ENCODE measurements at places on chromosomes 6 and 20.

DNA sequence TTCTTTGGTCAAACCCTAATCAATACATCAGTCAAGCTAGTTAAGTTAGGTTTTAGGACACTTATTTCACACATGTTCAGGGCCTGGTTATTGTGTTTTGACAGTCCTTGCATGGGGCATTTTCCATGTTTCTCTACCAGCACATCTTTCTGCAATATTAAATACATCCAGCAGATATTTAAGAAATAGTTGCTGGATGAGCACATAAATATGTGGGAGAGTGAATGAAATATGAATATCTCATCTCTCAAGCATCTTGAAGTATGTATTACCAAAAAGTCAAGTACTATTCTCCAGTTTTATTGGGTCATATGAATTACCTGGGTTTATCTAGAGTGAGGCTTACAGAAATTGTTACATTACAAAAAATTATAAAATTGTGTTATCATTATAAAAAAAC lies 621.9 kb upstream of the GJE1 start:
- no peak for DNase-seq

DNA sequence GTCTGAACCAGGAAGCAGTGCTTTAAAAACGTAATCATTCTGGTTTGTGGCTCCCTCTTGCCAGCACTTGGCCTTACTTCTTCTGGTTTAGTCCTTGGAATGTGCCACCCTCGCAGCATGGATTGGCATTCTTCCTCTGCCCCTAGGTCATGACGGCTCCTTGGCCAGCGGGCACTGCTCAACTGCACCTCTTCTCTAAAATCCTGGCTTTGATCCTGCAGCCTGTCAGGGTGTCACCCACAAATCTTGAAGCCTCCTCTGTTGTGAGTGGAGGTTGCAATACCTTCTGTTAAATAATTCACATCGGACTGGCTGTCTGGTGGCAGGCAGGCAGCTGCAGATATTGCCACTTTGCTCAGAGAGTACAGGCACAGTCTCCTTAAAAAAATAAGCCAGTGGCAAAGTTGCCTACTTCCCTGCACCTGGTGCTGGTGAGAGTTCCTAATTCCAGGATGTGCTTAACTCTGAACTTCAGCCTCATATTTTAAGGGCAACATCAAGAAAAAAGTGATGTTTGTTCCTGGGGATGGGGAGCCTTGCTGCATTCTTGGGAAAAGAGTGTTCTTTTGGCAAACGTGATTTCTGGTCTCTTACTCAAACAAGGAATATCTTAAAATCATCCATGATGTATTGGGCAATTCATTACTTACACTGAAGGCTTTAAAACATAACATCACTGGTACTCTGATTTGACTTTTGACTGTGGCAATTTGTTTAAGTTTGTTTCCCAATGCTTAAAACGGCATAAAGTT lies 179.8 kb downstream of the FOXA2 start:
- no peak for DNase-seq

- DNase-seq: no peak
These were observed 29.2 kb downstream of the AFDN start for GRCh38 chr6:167855825-167856425.

- no peak for DNase-seq
These were observed 1.8 kb upstream of the ABT1 start for GRCh38 chr6:26594730-26595632.

DNA sequence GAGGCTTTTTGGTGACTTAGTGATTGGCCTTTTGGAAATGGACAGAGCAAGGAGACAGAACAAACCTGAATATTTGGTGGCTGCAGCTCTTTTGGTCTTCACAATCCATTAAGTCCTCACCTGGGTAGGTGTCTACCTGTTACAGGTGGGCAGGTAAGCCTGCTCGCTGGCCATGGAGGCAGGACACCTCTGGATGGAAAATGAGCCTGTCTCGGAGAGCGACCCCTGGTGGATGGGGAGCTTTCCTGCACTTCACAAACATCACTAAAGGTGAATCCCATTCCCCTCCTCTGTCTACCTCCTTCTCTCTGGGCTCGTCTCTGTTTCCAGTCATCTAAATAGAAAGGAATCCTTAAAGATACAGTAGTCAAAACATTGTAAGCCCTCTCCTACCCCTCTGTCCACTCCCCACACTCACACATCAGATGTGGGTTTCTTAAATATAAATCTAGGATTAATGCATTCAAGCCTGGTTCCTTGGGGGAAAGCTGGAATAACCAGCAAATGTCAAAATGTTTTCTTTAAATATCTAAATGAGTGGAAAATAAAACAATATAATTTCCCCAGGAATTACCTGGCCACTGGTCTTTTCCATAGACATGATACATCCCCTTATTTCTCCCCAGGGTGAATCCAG lies 304.9 kb downstream of the CDH26 start:
- DNase-seq: peak; percentile 48

GRCh38 chr20:3753098-3753497 lies 14.5 kb downstream of the ADISSP start:
- peak; percentile 46 for DNase-seq

- DNase-seq: no peak
These were observed 183.5 kb downstream of the DST start for GRCh38 chr6:56459030-56459805.

GRCh38 chr6:44016131-44016870 lies 111.0 kb downstream of the MRPL14 start:
- DNase-seq: no peak

DNA sequence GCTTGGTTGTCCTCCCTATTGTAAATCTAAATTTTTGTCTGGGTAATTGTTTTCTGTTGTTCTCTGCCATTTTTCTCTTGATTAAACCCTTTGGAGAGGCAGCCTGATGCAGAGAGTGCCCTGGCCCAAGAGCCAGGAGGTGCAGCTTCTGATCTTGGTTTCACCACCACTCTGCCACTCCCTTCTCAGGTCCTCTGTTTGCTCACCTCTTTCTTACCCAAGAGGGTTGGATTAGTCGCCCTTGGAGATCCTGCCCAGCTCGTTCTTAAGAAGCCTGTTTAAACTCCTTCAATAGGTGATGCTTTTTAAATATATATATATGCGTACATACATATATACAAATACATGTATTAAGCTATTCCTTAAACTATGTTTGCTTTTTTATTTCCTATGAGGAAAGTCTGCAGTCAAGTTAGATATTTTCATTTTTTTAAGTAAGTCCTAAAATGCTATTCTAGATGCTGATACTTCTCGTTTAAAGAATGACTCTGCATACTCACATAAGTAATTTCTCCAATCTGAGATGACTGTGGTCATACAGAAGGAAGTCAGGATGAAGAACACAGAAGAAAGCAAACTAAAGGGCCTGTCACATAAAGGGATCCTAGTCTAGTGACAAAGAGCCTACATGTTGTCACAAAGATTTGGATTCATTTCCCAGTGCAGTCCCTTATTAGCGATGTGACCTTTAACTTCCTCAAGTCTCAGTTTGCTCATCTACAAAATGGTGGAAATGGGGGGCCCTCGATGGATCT lies 19.9 kb downstream of the TPD52L1 start:
- DNase-seq: no peak

DNA sequence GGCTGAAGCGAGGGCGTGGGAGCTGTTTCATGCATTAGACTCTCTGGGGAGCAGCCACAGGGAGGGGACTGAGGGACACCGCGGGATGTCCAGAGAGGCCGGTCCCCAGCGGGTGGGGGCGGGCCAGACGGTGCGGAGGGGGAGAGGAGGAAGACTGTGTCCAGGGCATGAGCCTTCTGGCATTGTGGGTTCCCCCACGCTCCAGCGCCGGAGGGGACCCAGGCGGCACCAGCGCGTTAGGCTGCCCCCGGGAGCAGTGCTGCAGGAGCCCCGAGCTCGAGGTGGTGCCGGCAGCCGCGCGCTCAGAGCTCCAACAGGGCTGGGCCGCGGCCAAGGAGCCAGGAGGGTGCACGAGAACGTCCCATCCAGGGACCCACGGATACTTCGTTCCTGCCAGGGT lies 14.4 kb downstream of the SLC22A3 start:
- DNase-seq: no peak

- DNase-seq: no peak
These were observed 218.6 kb upstream of the PMEPA1 start for GRCh38 chr20:57928181-57928967.

DNA sequence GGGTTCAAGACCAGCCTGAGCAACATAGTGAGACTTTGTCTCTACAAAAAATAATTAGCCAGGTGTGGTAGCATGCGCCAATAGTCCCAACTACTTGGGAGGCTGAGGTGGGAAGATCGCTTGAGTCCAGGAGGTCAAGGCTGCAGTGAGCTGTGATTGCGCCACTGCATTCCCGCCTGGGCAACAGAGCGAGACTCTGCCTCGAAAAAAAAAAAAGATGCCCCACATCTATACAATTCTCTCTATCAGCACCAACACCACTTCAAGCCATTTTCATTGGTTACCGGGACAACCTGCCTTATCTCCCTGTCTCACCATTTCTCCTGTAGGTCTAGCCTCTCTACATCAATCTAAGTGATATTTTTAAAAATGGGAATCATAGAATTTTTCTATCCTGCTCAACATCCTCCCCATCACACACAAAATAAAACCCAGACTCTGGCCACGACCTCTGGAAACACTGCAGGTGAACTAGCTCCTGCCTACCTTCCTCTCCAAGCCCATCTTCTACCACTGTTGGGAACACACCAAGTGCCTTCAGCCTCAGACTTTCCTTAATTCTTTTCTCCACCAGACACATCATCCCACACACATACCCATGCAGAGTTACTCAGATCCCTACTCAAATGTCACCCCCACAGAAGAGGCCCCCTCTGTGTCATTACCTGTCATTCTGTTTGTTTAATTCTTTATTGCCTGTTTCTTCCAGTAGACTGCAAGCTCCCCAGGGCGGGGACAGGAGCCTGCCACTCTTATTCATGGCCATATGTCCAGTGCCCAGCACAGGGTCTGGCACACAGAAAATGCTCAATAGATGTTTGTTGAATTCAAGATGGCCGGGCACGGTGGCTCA lies 9.6 kb upstream of the PLTP start:
- no peak for DNase-seq

DNA sequence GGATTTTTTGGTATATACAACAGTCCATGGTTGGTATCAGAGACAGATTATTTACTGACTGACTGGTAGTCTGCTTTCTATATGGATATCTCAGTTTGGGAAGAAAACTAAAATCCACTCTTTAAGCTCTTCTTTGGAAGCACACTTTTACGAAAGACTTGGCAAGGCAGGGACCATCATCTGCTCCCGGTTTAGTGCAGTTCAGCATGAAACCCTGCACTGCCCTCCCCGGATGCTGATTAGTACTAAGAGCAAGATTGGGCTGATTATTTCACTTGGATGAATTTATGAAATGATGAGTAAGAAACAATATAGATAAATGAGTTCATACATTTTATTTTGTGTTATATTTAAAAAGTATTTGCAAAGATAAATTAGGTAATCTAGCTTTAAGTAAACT lies 56.3 kb downstream of the RGS17 start:
- no peak for DNase-seq

GRCh38 chr20:35772563-35773058 lies 796 bp downstream of the PHF20 start:
- DNase-seq: no peak

DNA sequence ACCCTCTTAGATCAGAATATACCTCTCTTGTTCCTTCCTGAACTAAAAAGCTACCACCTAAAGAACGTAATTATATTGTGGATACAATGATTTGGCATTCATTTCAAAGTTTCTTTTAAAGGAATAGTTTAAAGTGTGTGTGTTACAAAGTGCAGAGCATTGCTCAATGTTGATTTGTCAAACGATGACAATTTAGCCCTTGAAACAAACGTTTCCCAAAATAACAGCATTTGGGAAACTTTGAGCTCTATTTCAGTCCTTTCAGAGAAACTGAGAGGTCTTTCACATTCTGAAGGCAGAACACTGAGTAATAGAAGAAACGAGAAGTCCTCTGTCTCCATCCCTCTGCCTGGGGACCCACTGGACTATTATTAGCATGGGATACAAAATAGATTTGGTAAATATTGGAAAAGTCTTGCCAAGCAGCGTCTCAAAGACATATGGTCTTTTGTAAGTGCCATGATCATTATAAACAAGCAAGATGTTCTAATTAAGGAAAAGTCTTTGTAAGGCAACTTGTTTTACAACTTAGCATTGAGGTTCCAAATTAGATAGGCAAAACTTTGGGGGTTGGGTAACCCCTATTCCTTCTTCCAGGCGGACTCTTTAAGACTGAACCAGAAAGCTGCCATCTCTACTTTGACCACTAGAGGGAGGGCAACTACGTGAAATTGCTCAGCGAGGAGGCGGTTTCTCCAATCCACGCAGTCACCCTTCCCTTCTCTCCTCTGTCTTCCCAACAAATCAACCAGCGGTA lies 208.8 kb downstream of the RNF144B start:
- DNase-seq: no peak

DNA sequence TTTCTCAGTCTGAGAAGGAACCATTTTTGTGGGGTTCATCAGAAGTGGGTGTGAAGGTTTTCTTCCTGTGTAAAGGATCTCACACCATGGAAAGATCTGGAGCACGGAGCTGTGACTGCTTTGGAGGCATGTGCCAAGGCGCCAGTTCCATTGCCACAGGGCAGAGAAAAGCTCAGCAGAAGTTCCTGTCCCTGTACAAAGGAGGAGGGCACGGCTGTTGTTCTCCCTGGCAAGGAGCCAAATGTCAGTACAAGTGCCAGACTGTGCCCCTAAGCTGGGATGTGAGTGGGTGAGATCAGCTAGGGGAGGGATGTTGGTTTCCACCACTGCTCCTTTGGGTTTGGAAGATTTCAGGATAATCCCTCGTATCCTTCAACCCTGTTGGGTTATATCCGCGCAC lies 117.3 kb downstream of the CRYBG1 start:
- DNase-seq: no peak

- peak; percentile 54 for DNase-seq
These were observed 29.0 kb downstream of the MOCS3 start for GRCh38 chr20:50987493-50988210.

DNA sequence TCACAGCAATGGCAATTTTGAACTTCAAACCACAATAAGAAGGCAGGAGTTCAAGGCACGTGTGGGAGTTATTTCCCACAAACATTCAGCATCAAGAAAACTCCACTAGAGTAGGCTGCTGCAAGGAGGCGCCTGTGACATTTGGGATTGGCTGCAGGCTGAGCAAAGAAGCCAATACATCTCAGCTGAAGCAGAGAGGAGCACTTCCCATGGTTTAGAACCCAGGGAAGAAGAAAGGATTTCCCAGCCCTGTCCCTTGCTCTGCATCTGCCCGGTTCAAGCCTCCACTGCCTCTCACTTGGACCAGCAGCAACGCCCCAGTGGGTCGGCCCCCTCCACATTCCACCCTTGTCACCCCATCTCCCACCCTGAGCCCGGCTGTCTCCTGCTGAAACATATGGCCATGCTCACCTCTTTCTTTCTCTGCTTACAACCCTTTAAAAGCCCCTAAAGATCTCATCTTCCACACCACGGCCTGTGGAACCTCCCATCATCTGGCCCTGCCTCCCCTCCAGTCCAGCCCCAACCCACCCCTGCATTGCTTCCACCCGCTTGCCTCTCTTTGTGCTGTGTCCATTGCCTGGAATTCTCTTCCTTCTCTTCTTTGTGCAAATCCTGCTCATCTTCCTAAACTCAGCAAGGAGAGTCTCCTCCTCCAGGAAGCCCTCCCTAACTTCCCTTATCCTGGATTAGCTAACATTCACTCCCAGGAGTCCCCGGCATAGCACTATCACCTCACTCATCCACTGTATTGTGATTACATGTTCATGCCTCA lies 128.3 kb downstream of the ANKRD60 start:
- no peak for DNase-seq

- DNase-seq: no peak
These were observed 45.5 kb downstream of the CNR1 start for GRCh38 chr6:88120635-88121034.
